ENCODE measurements at places on chromosomes 7 and 10. TPM values are rescaled to one million over a fixed set of nuclear protein-coding genes. Genes with fewer than 3 reads are reported as not detected.

DNA sequence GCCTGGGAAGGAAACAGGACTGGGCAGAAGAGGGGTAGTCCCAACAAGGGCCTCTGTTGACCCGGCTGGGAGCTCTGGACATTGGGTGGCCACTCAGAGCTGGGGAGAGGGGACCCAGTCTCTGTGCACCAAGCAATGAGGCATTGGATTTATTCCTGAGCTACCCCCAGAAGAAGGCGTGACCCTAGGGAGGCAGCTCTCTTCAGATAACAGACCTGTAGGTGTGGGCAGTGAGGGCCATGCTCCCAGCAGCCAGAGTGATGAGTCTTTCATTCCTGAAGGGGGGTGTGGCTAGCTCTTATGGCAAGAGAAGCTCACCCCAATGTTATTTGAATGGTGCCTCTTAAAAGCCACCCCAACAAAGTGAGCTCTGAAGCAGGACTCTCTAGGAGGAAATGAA, 20.4 kb downstream of the TEX36 start:
- DNase-seq = peak; percentile 39

CCDC172 gene
- not detected for total RNA-seq

DNA sequence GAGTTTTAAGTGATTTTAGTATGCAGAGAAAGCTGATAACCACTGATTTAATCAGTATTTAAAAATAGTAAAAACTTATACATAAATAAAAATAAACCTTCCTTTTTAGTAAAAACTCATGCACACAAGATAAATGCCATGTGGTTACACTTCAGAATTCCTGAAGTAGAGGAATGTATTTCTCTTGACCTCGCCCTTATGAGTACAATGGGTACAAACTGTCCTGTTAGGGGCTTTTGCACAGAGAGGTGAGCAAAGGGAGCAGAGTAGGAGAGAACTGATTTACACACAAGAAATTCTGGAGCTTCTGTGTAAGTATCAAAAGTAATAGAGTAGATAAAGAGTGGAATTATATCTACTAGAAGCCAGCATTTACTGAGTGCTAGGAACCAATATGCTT, 279.6 kb downstream of the PPP1R3A start:
- DNase-seq = no peak

GRCh38 chr7:51528172-51528571, 211.6 kb upstream of the COBL start:
- DNase-seq = no peak

- DNase-seq = peak; percentile 6
These were observed 28.7 kb upstream of the JAKMIP3 start for GRCh38 chr10:132036887-132037675.

DNA sequence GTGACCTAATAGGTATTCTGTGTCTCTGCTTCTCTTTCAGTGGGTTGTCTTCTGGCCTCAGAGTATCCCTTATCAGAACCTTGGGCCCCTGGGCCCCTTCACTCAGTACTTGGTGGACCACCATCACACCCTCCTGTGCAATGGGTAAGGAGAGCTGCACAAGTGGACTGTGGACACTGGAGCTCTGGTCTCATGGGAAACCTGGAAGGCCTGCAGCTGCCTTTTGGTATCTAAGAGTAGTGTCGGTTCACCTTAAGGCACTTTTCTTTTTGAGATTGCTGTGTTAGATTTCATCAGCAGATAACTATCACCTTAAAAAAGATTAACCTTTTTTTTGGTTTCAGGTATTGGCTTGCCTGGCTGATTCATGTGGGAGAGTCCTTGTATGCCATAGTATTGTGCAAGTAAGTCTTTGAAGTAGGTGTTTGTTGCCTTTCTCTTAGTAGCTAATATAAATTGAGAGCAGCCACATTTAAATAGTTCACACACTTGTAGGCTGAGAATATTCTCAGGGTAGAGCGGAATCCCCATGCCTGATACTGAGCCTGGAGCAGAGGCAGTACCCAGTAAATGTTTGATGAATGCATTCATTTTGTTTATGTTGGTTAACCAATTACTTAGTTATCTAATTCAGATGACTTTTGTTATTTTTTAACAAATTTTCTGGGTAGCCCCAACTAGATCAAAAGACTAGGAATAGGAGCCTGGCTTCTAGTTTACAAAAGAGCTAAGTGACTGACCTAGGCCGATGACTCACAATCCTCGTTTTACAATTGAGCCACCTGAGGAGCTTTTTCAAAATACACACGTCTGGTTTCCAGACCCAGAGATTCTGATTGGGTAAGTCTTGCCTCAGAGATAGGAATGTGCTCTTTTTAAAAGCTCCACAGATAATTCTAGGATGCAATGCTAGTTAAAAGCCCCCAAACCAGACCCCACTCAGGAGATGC, 3.6 kb downstream of the TMEM254 start:
- DNase-seq = no peak

TBX20 gene
- total RNA-seq = 1.1 TPM

SDK1 gene
- total RNA-seq = 4.2 TPM

Measured in astrocyte (in vitro differentiated cells and primary cell).